Stimulated activated CD8-positive, alpha-beta memory T cell treated with anti-CD3 and anti-CD28 coated beads, Interleukin-2, amount 100 ng/mL, for 48 hours (primary cell): ENCODE measurements at places on chromosomes 6 and 20.

DNA sequence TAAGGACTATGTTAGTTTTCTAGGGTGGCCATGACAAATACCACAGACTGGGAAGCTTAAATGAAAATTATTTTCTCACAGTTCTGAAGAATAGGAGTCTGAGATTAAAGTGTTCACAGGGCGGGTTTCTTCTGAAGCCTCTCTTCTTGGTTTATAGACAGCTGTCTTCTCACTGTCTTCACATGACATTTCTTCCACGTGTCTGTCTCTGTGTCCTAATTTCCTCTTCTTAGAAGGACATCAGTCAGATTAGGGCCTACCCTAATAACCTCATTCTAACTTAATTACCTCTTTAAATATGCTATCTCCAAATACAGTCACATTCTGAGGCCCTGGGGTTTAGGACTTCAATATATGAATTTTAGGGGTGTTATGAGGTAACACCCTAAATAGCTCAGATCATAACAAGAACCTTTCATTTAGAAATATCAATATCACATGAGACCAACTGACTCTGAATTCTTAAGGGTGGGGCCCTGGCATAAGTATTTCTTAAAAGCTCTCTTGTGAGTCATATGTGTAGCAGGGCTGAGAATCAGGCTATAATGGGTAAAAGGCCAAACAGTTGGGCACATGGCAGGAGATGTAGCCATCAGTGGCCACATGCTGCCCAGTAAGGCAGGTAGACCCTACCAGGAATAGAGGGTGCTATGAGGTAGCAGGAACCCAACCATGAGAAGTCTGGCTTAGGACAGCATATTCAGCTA lies 62.0 kb upstream of the TENT5A start:
- DNase-seq: no peak

DNA sequence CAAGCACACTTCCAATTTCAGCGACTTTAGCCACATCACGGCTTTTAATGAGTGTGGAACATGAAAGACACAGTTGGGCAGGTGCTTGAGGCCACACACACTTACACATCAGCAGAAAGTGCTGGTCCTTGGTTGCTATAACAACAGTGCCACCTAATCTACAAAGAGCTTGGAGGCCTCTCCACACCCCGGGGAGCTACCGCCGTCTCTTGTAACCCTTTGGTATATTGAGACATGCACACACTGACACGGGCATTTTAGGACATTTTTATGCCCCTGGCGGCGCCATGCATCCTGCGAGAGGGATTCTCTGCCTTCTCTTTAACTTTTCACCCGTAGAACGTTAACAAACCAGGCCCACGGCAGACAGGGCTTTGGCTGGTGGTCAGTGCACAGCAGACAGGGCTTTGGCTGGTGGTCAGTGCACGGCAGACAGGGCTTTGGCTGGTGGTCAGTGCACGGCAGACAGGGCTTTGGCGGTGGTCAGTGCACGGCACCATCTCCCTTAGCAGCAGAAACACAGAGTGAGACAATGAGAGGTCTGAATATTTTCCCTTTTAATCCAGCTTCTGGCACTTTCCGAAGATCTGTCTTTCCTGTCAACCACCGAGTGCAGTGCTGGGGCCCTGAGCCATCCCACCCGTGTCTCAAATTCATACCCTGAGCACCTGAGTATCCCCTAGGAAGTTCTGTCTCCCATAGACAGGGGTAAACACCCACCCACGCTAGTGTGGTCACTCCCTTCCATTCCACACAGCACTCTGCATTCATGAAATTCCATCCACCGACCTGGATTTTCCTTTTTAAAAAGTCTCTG lies 116.6 kb upstream of the RPS6KA2 start:
- no peak for DNase-seq

DNA sequence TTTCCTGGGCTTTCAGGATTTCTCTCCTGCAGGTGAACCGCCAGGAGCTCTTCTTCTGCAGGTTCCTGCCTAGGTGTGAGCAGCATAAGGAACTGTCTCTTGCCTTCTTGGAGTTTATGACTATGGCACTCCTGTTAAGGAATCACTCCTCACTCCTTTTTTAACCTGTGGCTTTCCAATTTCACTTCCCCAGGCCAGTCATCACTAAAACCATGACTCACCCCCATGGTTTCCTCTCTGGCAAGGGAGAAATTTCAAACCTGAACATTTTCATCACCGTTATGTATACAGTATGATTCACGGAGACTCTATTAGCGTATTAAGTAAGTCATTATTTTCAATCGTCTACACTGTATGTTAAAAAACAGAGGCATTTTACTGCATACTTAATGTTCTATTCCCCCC lies 78.2 kb upstream of the ARID1B start:
- no peak for DNase-seq

GRCh38 chr6:10662207-10662606 lies 32.2 kb downstream of the C6orf52 start:
- no peak for DNase-seq

DNA sequence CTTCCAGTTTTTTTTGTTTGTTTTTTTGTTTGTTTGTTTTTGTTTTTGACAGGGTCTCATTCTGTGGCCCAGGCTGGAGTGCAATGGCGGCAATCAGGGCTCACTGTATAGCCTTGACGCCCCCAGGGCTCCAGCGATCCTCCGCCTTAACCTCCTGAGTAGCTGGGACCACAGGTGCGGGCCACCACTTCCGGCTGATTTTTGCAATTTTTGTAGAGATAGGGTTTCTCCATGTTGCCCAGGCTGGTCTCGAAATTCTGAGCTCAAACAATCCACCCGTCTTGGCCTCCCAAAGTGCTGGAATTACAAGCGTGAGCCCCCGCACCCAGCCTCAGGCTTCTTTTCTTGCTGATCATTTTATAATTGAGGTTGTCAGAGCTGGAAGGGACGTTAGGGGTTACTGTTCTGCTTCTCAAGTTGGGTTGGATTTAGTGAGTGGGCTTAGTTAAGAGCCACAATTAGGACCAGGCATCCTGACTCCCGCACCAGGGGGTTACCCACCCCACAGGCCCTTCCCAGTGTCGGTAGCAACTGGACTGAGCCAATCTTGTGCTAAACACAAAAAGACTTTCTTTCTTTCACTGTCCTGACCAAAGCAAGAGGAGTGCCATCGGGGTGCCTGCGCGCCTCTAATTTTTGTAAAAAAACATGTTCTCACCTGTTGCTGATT lies 13.1 kb upstream of the ZSCAN9 start:
- DNase-seq: no peak

GRCh38 chr6:8983202-8983688 lies 547.9 kb upstream of the SLC35B3 start:
- peak; percentile 14 for DNase-seq

DNA sequence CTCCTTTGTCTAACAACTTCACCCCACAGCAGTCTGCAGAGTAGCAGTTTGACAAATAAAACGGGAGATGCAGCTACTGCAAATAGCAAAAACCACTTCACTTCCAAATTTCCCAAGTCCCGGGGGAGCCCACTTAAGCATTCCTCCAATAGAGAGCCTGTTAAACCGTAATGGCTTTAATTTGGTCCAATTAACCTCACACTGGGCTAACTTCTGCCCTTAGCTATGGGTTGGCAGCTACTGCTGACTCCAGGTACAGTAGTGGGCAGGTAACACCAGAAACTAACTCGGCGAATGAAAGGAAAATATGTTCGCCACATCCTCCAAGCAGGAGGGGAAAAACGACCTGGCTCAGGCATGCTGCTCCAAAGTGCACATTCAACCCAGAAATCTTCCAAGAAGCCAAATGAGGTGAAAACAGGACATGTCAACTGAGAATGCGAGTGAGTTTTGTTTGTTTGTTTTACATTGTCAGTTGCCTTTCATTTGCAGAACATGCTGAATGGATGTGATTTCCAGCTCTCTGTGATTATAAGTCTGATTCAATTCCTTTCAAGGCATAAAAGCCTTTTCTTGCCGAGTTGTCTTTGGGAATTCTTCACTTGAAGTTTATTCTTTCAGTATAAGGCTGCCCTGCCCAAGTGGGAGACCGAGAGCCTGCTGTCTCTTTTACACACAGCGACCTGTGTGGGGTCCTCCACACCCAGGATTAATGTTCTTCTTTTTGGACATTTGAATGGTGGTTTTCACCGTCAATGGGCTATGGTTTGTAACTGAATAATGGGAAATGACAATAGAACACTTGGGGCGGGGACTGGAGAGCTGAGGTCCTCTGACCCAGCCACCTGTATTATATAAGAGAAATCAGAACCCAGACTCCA lies 117.3 kb upstream of the ARMC2 start:
- no peak for DNase-seq

GRCh38 chr6:37490536-37491170 lies 9.0 kb downstream of the CCDC167 start:
- DNase-seq: no peak

GRCh38 chr6:111865049-111865585 lies 8.1 kb downstream of the FYN start:
- no peak for DNase-seq

GRCh38 chr6:105359419-105360370 lies 43.2 kb downstream of the PREP start:
- DNase-seq: no peak

DNA sequence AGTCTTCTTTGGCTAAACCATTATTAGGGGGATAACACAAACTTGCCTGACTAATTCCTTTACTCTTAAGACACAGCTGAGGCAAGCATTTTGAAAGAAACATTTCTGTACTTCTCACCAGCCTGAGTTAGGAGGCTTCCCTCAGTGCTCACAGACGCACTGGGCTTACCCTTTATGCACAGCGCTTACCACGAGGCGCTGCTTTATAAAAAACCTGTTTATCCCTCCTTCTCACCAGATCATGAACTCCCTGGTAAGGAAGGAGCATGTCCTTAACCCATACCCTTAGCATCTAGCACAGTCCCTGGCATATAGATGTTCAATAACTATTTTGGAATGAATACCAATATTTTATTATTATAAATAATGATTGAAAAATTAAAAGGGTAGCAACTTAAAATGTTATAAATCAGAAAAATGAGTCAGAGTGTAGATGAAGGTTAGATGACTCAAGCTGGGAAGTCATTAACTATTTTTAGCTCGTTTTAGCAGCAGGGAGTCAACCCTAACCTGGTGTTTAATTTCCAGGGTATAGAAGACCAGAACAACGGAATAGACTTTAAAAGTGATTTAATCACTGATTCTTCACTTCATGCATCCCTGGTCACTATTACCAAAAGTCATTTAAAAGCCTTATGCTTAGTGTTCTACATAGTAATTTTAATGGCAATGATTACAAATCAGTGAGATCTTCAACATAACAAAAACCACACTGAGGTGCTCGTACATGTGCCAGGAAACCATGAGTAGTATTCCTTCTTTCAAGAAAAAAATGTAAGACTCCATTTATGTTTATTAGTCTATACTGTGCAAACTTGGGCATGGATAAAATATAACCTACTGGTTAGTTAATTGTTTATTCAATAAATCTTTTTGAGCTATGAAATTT lies 4.1 kb upstream of the TPD52L1 start:
- DNase-seq: no peak

DNA sequence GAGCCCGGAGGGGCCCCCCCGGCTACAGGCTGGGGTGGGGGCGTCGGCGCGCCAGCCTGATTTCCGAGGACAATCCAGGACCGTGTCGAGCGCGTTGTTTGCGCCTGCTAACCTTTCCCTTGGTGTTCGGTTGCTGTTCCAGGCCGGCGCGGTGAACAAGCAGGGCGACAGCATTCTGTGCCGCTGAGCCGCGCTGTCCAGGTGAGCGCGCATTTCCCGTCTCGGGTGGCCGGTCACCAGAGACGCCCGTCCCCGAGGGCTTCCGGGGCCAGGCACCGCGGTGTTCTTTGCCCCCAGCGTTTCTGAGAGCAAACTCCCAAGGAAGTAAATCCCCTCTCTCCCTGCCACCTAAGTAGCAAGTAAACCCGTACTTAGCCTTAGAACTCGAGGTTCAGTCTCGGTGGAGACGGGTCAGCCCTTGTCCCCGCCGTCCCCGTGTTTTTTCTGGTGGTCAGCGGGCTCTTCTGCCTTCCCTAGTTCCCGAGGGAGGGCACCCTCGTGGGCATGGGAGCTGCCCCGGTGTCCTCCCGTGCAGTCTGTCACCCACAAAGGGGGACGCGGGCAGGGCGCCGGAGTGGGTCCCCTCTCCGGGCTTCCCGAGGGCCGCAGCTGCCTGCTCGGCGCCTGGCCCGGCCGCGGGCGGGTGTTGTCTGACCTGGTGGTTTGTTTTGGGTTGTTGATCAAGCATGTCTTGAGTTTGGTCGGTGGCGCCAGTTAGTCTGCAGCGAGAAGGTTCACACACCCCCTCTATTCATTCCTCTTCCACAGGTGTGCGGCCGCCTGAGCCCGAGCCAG lies 1.5 kb downstream of the ID4 start:
- no peak for DNase-seq

GRCh38 chr20:62396367-62397239 lies 9.7 kb downstream of the RPS21 start:
- DNase-seq: no peak

GRCh38 chr20:45037050-45037449 lies 63.9 kb downstream of the KCNS1 start:
- no peak for DNase-seq

GRCh38 chr6:8506126-8506525 lies 70.8 kb upstream of the SLC35B3 start:
- no peak for DNase-seq

- no peak for DNase-seq
These were observed 79.3 kb upstream of the NAA20 start for GRCh38 chr20:19937651-19938420.

- DNase-seq: no peak
These were observed 85.9 kb downstream of the CRYBG1 start for GRCh38 chr6:106446287-106446885.

DNA sequence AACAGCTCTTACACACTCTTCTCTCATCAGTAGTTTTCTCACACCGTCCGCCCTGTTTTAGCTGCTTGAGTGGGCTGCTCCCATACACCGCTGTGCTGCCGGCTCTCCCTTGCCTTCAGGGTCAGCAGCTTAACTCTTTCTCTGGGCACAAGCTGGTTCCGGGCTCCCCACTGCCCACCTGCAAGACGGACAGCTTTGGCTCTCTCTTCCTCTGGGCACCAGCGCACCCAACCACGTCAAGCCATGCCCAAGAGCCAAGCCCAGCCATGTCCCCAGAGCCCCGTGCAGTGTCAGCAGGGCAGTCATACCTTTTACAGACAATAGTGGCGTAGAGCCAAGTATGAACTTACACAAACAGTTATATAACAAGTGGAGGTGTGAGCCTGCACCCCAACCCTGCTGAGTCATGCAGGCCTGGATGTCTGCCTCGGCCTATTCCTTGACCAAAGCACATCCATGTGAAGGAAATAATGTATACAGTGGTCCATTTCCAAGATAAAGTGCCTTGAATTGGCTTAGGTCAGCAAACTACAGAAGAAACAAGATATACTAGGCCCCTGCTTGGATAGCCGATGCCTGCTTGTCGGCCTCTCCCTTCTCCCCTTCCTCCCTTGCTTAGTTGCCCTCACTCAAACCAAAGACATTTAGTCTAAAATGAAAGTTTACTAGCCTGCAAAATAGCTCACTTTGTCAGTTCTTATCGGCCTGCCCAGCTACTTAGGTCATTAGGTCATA lies 89.3 kb downstream of the JPH2 start:
- no peak for DNase-seq

GRCh38 chr6:40953486-40953885 lies 85.5 kb downstream of the UNC5CL start:
- DNase-seq: no peak

DNA sequence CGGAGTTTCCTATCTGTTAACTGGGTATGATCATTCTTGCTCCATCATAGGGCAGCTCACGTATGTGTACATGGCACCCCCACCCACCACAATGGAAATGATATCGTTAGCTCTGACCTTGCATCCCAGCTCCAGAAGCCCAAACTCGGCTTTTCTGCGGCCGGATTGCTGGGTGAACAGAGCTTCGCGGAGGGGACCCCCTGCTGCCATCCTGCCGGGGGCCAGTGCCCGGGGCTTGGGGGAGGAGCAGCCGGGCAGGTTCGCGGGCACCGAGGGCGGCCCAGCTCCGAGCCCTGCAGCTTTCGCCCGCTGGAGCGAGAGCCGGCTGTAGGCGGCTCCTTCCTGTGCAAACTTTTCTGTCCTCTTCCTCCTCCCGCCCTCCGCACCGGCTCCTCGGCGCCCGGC lies 24.9 kb upstream of the FUCA2 start:
- peak; percentile 43 for DNase-seq
